NCI-H1694 (cell line): ENCODE measurements at places on chromosomes 16 and 17.

GRCh38 chr17:42683407-42684034 lies 1.2 kb downstream of the CNTNAP1 start:
- DNase-seq, result no peak

DNA sequence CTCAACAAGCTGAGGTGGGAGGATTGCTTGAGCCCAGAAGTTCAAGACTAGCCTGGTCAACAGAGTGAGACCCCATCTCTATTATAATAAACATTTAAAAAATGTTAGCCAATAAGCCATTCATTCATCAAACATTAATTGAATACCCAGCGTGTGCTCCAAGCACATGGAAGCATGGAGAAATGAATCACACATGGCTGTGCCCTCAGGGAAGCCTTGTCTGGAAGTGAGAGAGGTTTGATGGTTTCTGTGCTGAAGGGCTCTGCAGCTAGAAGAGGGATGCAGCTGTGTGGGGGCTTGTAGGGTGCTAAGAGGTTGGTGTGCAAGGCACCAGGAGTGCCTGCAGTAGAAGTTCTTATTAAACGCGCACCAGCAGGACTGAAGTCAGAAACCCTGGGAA lies 11.2 kb downstream of the CYB5D2 start:
- DNase-seq, result no peak

- no peak for DNase-seq
Measured at GRCh38 chr17:68566442-68566738, 34.8 kb downstream of the FAM20A start.

GRCh38 chr17:58082341-58082869 lies 814 bp upstream of the DYNLL2 start:
- DNase-seq, result no peak

GRCh38 chr17:73293480-73293911 lies 18.3 kb downstream of the CDC42EP4 start:
- no peak for DNase-seq

- DNase-seq, result peak; percentile 13
Measured at GRCh38 chr17:50691550-50692447, 15.9 kb downstream of the ANKRD40 start.

DNA sequence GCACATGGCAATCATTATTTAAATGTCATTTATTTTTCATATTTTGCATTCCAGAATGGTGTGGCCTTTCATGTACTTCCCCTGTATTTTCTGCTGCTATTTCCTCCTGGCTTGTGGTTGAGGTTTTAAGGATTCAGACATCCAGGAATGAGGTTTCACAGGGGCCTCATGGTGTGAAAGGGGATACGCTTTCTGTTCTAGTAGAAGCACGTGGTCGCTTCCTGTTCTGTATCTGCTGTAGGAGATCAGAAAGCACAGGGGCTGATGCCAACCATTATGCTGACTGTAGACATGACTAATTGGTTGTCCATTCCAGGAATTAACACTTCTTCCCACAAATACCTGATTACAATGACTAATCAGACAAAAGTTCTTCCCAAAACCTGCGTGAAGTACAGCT lies 405.9 kb downstream of the SHISA9 start:
- no peak for DNase-seq

- no peak for DNase-seq
Measured at GRCh38 chr17:38892083-38892482, 22.2 kb downstream of the LASP1 start.
